Stimulated activated CD4-positive, alpha-beta T cell treated with anti-CD3 and anti-CD28 coated beads, Interleukin-15, amount 100 ng/mL, for 1 hour (primary cell): ENCODE measurements at places on chromosomes 3 and 15.

DNA sequence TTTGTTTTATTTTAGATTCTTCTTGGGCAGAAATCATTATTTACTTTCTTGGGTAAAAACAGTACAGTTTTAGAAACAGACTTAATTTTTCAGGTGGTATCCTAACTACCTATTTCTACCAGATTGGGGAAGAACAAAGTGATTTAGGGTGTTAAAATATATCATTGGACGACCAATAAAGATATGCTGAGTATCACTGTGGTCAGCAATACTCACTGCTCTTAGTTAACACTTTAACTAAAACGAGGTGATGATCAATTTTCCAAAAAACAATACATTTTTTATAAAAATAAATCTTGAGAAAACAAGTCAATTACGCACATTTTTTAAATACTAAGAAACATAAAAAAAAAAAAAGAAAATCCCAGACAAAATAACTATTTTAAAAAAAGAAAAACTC lies 3.6 kb downstream of the COPS2 start:
- DNase-seq: no peak

DNA sequence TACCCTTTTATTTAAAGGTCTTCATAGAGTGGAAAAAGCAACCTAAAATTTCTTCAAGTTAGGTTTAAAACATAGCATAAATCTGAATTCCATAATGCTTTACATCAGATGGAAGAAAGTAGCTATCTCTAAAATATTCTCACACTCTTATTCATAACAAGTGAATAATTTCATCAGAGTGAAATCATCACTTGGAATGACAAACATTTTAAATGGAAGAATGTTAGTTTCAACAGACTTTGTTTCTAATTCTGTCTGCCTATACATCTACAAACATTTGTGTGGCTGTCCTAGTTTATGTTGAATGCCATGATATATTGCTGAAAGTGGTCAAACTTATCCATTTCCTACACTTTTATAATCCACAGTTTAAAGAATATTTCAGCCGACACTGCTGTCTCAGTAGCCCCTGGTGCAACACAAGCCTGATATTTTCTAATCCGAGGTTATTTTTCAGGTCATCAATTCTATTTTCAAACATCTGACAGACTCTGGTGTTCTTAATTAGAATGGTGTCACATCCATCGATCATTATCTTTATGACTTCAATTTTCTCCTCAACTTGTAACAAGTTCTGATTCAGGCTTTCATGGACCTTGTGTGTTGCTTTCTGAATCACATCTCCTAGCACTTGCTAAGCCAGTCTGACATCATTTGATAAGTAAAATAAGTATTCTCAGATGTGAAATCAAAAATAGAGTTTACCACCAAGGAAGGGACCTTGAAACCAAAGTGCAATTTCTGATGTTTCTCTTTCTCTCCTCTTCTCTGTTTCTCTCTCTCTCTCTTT lies 17.1 kb upstream of the CNTN3 start:
- DNase-seq: no peak

DNA sequence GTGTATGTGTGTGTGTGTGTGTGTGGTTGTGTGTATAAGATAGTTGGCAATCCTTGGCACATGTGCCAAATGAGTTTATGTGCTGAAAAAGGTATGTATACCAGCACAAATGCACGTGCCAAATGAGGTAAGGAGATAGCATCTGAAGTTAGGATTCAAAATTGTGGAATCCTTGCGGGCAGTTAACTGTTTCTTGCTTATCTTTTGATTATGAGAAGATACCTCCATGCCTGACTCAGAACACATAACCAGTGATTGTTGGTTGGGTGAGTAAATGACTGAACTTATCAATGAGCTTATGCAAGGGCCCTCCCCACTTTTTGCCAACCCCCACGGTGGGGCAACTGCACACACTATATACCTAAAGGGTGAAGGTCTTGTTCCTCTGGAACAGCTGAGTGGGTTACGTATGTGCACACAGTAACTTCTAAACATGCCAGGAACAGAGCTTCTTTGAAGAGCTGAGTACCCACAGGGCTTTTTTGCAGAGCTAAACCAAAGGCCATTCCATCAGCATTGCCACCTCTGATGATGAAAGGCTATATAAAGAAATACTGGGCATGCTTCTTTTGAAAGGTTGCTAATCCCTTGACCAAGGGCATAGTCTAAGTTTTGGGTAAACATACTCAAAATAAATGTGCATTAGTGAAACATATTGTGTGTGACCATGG lies 60.1 kb downstream of the MEIS2 start:
- DNase-seq: no peak

GRCh38 chr3:112770032-112770626 lies 76.5 kb downstream of the CD200R1L start:
- DNase-seq: peak; percentile 6

DNA sequence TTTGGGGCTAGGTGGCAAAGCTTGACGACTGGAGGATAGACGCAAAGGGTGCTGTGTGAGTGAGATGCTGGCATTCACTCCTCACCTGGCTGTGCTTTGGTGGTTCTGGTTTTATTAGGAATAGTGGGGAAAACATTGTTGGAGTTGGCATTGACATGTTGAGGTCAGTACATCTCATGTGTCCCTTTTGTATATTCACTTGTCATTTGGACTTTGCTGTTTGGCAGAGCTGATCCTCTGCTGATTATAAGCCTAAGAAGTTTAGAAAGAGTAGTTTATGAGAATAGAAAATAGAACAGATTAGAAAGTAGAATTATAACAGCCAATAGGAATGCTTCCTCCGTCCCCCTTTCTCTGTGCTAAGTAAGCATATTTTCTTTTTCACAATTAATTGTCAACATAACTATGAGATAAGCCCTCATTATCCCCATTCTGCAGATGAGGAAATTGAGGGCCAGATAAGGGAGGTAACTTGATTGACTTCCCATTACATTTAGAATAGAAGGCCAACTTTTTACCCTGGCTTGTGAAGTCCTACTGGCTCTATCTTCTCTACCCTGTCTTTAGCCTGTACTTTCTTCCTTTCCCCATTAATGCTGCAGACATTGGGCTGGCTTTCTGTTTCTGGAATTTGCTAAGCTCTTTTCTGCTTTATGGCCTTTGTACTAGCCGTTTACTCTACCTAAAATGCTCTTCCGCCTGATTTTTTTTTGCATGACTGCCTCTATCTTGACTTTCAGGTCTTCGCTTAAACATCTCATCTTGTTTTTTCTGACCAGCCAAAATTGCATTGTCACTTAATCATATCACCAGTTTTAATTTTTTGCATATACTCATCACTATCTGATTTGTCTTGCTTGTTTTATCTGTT lies 12.8 kb downstream of the ITPR1 start:
- no peak for DNase-seq

GRCh38 chr3:146746190-146746589 lies 141.0 kb upstream of the PLSCR5 start:
- DNase-seq: no peak

- DNase-seq: peak; percentile 66
Observed at GRCh38 chr15:82680200-82681102, 29.2 kb downstream of the AP3B2 start.

- DNase-seq: no peak
Observed at GRCh38 chr15:62503451-62503850, 338.4 kb upstream of the C2CD4B start.

GRCh38 chr3:11228041-11228440 lies 44.2 kb upstream of the ATG7 start:
- no peak for DNase-seq

- no peak for DNase-seq
Observed at GRCh38 chr3:13891492-13892073, 11.7 kb upstream of the WNT7A start.

DNA sequence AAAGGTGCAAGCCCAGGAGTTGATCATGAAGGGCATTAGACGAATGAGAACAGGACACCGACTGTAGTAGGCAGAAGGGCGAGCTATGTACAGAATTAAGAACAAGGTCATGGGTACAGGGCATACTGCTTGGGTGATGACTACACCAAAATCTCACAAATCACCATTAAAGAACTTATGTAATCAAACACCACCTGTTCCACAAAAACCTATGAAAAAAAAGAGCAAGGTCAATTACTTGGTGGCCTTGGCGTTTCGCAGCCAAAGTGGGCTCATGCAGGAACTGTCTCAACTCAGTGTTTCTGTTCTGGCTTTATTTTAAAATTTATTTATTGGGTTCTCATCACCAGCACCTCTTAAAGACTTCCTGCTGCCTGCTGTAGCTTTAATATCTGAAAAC lies 2.1 kb downstream of the KAT2B start:
- no peak for DNase-seq
